ENCODE measurements at places on chromosomes 13 and 19. TPM values are rescaled to one million over a fixed set of nuclear protein-coding genes. Genes with fewer than 3 reads are reported as not detected.

The ZNF160 gene
- 21.7 TPM for total RNA-seq

GRCh38 chr19:17582613-17583012, 27.2 kb downstream of the COLGALT1 start:
- no peak for DNase-seq

DNA sequence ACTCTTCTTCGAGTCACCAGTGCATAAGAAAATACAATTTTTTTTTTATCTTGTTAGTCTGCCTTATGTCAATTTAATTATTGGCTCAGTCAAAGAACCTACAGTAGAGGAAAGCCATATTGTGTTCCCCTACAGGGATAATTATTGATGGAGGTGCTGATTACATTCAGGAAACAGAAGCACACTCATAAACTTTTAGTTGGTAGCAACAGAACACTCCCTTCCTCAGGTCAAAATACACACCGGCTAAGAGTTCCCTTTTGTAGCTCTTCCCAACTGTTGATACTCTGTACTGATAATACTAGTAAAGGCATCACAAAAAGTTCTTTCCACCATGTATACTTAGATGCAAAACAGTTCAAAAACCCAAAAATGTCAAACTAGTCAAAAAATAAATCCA, 18.4 kb downstream of the FOXO1 start:
- no peak for DNase-seq

GRCh38 chr13:26614721-26615120, 57.2 kb downstream of the WASF3 start:
- DNase-seq, result no peak

- no peak for DNase-seq
Observed at GRCh38 chr19:33390101-33390907, 16.8 kb downstream of the CEBPG start.

DNA sequence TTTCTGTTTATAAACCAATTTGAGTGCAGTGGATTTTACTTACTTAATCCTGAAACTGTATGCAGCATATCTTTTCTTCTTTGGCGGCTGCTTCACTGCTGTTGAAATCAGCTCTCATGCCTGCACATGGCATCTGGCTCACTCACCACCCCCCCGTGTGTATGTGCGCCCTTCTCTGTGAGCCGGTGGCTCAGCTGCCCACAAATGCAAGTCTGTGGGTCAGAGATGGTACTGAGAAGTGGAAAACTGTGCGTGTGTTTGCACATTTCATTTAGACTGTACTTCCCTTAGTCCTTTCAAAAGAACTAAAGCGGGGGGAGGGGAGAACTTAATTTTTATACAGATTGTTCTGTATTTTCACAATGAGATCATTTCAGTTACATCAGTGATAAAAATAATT, 307.6 kb downstream of the SHISA2 start:
- DNase-seq, result no peak

DNA sequence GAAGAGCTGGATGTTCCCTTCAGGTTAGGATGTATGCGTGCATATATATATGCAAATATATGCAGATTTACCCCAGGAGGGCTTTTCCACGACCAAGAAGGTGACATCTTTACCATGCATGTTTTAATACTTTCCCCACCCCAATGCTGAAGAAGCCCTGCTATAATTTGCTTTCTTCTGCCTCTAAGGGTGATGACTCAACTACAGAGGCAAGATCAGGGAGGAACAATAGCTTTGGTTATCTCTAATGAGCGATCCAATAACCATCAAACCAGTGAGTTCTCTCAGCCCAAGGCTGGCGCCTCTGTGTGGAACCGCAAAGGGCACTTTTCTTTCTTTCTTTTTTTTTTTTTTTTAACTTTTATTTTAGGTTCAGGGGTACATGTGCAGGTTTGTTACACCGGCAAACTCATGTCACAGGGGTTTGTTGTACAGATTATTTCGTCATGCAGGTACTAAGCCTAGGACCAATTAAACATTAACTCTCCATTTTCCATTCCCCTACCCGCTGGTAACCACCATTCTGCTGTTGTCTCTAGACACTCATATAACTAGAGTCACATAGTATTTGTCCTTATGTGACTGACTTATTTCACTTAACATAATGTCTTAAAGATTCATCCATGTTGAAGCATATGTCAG, 25.7 kb upstream of the UBE2L5 start:
- no peak for DNase-seq

Measured in pulmonary artery endothelial cell (primary cell).